Stomach (tissue), 19 donors: ENCODE measurements at places on chromosomes 6 and 20.

DNA sequence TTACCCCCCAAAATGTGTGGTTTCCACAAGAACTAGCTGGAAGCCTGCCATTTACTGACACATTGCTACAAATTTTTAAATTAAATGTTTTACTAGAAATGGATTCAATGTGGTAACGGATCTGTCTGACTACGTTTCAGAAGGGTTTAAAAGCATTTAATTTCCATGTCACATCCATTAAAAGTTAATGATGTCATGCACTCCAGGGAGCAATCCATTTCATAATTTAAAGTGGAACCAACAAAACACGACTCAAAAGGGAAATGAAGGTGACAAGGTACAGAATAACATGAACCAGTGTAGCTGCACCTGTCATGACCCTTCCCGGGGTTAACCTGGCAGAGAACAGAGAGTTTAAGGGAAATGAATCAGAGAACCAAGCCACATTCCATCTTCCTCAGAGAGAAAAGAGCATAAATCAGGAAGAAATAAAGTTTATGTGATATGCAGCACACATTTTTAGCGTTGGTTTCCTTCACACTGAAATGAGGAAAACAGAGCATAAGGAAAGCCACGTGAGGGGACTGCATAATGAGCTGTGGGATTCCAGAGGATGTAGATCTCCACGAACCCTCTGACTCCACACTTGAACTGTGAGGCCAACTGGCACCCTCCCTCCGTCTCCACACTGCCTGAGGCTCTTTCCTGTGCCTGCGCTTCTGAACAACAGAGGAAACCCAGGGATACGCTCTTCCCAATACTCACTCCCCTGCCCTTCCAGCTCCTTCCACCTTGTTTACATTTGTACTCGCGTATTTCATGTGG is 170.3 kb upstream of the AHI1 start:
- DNase-seq, result peak; percentile 59

- no peak for DNase-seq
Measured at GRCh38 chr6:101259505-101259904, 134.0 kb upstream of the GRIK2 start.

DNA sequence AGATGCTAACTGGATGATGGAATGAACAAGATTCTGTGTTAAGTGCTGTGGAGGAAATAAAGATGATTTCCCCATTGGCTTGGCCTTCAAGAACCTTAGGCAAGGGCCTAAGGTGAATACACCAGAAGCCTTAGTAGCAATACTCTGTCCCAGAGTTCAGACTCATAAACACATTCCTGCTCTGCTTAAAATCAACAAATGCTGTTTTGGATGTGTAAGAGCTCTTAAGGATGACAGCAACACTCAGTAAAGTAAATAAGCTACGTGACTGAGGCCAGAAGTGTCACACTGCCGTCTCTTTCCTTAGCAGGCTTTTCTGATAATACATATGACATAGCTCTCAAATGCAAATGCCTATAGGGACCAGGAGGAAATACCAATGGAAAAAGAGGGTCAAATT is 90.6 kb downstream of the EYA2 start:
- DNase-seq, result no peak

- no peak for DNase-seq
Measured at GRCh38 chr20:43722153-43722505, 4.7 kb downstream of the GTSF1L start.

- DNase-seq, result no peak
Measured at GRCh38 chr20:4111440-4112411, 96.4 kb upstream of the RNF24 start.
